A673 (cell line): ENCODE measurements at places on chromosomes 3 and 15. TPM values are rescaled to one million over a fixed set of nuclear protein-coding genes. Genes with fewer than 3 reads are reported as not detected.

Gene ATP13A5
- not detected in 2 replicates for total RNA-seq

Gene CTXN2
- not detected in 2 replicates for total RNA-seq

Gene GTPBP8
- 18.3 and 21.5 TPM in 2 replicates for total RNA-seq

Gene CPN2
- total RNA-seq = not detected in 2 replicates

Gene BRK1
- 121 and 123 TPM in 2 replicates for total RNA-seq

Gene KCNMB3
- total RNA-seq = 3.5 and 4.3 TPM in 2 replicates

Gene CCK
- 18.4 and 19.6 TPM in 2 replicates for total RNA-seq

Gene PRRT3
- total RNA-seq = 1.1 and 1.8 TPM in 2 replicates

Gene SLC30A4
- 0.94 and 1.1 TPM in 2 replicates for total RNA-seq

Gene COL6A6
- total RNA-seq = not detected in 2 replicates

Gene CERS3
- total RNA-seq = not detected in 2 replicates

Gene GPR160
- total RNA-seq = 6.7 and 11.2 TPM in 2 replicates

Gene CLEC3B
- 0.81 and 1.0 TPM in 2 replicates for total RNA-seq

Gene HSPBAP1
- 8.2 and 8.7 TPM in 2 replicates for total RNA-seq

DNA sequence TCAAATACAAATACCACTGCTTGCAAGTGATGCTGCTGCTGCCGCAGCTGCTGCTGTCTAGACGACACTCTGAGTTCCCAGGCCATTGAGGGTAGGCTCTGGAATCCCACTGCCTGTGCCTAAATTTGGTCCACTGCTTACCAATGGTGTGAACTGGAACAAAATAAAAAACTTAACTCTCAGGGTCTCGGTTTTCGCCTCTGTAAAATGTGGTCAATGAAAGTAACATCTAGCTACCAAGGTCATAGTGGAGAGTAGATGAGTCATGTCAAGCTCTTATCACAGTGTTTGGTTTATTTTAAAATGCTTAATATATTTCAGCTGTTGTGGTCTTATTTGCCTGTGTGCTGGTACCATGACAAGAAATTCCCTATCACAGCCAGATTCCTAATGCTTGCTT is 299.3 kb downstream of the CLSTN2 start:
- no peak overlapping the region for H3K4me3 ChIP-seq
- H3K27ac ChIP-seq = no peak overlapping the region
- no peaks in the 10 kb centered on the region for H3K27me3 ChIP-seq
- no peaks in the 10 kb centered on the region for H3K4me1 ChIP-seq
- no peaks in the 10 kb centered on the region for H3K36me3 ChIP-seq

DNA sequence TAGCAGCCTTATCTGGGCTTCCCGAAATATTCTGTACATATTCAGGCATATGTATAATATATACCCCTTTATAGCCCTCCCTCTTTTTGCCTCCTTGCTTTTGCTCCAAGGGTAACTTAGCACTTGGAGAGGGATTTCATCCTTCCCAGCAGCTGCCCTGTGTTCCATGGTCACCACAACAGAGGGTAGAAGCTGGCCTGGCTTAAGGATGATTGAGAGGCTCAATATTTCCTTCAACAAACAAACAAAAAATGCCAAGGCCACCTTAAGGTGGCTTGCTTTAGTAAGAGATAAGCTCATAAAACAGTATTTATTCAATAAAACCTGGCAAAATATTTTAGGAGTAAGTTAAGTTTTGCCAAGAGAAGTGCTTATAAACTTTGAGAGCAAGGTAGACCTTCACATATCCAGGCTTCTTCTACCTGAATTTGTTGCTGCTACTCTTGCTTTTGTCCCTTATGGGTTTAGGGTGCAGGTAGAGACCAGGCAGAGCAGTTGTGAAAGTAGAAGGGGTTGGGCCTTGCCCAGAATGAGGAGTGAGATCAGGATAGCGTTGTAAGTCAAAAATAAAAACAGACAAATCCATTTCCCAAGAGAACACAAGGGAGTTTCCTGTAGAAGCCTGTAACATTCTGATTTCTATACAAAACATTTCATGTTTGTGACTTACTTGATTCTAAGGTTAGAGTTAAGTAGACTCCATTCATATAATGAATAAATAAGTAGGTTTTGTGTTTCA is 52.7 kb upstream of the ATOSA start:
- no peak overlapping the region for H3K27ac ChIP-seq
- no peak for DNase-seq
- no peaks in the 10 kb centered on the region for H3K27me3 ChIP-seq
- H3K36me3 ChIP-seq = no peaks in the 10 kb centered on the region
- peaks cover 10% of the 10 kb centered on the region for H3K4me1 ChIP-seq
- no peak overlapping the region for H3K4me3 ChIP-seq

- H3K27ac ChIP-seq = no peak overlapping the region
- no peaks in the 10 kb centered on the region for H3K27me3 ChIP-seq
Measured at GRCh38 chr15:27061739-27062138, 90.8 kb downstream of the GABRG3 start.

GRCh38 chr15:63188926-63189871 is at the start of gene RAB8B:
Gene RAB8B, plus strand, starts transcription at chr15:63189606. Its CDS starts 19 bp downstream, at chr15:63189625.
- DNase-seq = peak; percentile 98
- H3K4me1 ChIP-seq = peaks cover 16% of the 10 kb centered on the region
- no peaks in the 10 kb centered on the region for H3K36me3 ChIP-seq
- H3K27me3 ChIP-seq = no peaks in the 10 kb centered on the region

GRCh38 chr3:185770109-185770508 is 54.7 kb downstream of the IGF2BP2 start:
- no peak for DNase-seq
- H3K4me3 ChIP-seq = no peak overlapping the region
- H3K36me3 ChIP-seq = no peaks in the 10 kb centered on the region
- H3K27me3 ChIP-seq = no peaks in the 10 kb centered on the region
- H3K4me1 ChIP-seq = peaks cover 22% of the 10 kb centered on the region

GRCh38 chr15:81101894-81102815 is 31.9 kb upstream of the CFAP161 start:
- no peaks in the 10 kb centered on the region for H3K36me3 ChIP-seq
- no peak overlapping the region for H3K4me3 ChIP-seq

- peak; percentile 61 for DNase-seq
- no peaks in the 10 kb centered on the region for H3K27me3 ChIP-seq
- peaks cover 9% of the 10 kb centered on the region for H3K36me3 ChIP-seq
- peak overlapping the region; percentile 95 for H3K27ac ChIP-seq
Measured at GRCh38 chr3:196081002-196081833, 672 bp downstream of the TFRC start.

DNA sequence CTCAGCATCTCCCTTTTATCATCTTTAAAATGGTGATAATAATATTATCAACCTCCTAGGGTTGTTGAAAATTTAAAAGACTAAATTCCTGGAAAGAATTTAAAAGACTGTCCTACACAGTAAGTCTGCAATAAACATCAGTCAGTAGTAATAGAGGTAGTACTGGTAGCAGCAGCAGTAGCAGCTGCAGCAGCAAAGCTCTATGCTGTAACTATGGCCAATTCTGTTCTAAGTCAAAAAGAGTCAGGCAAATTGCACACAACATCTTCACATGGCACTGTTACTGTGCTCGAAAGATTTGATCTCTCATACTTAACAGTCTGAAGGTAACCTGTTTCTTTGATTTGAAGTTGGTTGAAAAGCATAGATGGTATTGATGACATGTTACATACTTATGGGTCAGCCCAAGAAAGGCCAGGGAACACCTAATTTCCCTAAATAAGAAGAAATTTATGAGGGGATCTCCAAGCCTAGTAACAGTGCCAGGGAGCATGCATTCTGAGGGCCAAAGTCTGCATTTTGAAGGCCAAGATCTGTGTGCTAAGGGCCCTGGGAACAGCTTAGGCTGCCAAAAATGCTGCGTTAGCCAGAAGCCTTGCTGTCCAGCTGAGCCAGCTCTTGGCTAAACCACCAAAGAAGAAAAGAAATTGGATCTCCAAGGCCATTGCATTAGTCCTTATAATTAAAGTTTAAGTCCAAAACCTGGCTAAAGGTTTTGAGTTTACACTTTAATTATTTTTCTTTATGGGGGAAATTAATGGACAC is 68.2 kb downstream of the SIDT1 start:
- H3K4me3 ChIP-seq = no peak overlapping the region
- no peaks in the 10 kb centered on the region for H3K4me1 ChIP-seq
- no peaks in the 10 kb centered on the region for H3K27me3 ChIP-seq
- no peaks in the 10 kb centered on the region for H3K36me3 ChIP-seq

DNA sequence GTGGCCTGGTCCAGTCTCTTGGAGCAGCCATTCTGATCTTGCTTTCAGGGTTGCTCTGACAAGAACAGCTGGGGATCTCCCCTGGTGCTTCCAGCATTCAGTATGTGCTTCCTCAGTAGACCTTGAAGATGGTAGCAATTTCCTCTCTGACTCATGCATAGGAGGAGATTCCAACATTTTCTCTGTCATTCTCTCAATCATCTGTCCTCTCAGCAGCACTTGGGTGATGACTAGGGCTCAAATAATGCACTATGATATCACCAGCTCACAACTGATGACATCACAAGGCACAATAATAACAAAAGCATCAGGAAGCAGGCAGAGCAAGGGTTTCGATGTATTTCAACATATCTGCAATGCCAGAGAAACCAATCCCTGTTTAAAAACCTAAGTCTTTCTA is 52.7 kb downstream of the NFKBIZ start:
- H3K36me3 ChIP-seq = no peaks in the 10 kb centered on the region
- H3K27me3 ChIP-seq = no peaks in the 10 kb centered on the region
- peak overlapping the region; percentile 24 for H3K27ac ChIP-seq
- no peaks in the 10 kb centered on the region for H3K4me1 ChIP-seq
- H3K4me3 ChIP-seq = no peak overlapping the region
- peak; percentile 82 for DNase-seq

DNA sequence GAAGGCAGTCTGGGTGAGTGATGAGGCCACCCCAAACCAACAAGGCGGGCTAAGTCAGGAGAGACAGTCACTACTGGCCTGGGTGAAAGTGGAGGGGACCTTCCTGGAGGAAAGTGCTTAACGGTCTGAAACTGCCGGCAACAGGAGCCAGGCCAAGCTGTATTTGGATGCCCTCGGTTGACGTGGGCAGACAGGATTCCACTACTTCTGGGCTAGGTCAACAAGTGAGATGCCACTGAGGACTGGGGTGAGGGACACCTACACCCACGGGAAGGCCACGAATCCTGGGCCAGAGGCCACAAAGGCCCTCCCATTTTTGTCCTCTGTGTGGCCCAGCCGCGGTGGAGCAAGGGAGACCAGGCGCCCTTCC is 12.3 kb downstream of the SPTBN5 start:
- no peaks in the 10 kb centered on the region for H3K36me3 ChIP-seq
- H3K4me1 ChIP-seq = no peaks in the 10 kb centered on the region
- no peak overlapping the region for H3K27ac ChIP-seq
- H3K27me3 ChIP-seq = no peaks in the 10 kb centered on the region
- H3K4me3 ChIP-seq = no peak overlapping the region
- DNase-seq = no peak

DNA sequence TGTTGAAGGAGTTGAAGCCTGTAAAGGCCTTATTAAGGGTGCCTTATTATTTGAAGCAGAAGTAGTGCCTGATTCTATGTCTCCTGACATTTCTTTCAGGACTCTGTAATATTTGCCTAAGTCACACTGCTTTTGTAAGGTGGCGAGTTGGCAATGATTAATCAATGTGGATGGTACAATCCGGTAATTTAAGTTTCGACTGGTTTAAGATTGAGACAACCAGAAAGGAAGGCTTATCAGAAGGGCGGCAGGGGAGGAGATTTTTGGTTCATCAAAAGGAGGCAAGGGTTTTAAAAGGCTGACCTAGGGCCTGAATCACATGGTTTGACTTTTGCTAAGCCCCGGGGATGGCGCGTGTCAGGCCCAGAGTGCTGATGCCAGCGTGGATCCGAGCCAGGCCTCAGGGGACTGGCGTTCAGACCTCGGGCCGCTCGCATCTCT is 830 bp upstream of the RNF13 start:
- no peaks in the 10 kb centered on the region for H3K36me3 ChIP-seq
- H3K27me3 ChIP-seq = no peaks in the 10 kb centered on the region
- peak overlapping the region; percentile 83 for H3K4me3 ChIP-seq
- DNase-seq = peak; percentile 3
- H3K27ac ChIP-seq = peak overlapping the region; percentile 87

- no peaks in the 10 kb centered on the region for H3K4me1 ChIP-seq
- H3K27ac ChIP-seq = no peak overlapping the region
- no peaks in the 10 kb centered on the region for H3K36me3 ChIP-seq
- H3K4me3 ChIP-seq = no peak overlapping the region
- H3K27me3 ChIP-seq = no peaks in the 10 kb centered on the region
- DNase-seq = no peak
Measured at GRCh38 chr15:27486683-27487647, 516.0 kb downstream of the GABRG3 start.

GRCh38 chr3:179731544-179731943 is 78.7 kb downstream of the USP13 start:
- H3K27ac ChIP-seq = peak overlapping the region; percentile 30
- H3K27me3 ChIP-seq = no peaks in the 10 kb centered on the region
- no peak for DNase-seq
- H3K4me1 ChIP-seq = no peaks in the 10 kb centered on the region

DNA sequence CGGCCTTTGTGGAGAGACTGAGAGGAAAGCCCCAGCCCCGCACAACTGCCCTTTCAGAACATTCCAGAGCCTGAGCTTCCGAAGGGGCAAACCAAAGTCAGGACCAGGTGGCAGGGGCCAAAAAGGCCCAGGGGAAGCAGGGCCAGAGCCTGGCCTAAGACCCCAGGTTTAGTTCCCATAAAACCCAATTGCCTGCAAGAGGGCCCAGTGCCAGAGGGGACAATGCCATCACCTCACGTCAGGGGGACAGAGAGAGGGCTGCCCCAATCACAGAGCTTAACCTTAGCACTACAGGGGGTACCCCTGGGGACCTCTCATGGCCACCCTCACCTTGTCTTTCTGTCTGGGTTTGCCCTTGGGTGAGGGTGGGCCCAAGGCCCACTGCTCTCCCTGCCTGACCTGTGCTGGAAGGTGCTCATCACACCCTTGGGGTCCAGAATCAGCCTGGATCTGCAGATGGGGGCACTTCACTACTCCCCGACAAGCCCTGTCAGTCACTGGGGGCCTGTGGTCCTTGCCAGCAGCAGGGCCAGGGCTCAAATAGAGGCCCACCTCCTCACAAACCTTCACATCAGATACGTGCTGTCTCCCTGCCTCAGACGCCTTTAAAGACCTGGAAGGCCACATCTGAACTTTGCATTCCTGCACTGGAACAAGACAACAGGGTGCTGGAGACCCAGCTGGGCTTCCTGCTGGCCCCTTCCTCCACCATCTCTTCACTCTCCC is 3.8 kb downstream of the CALML4 start:
- no peak overlapping the region for H3K4me3 ChIP-seq
- H3K27me3 ChIP-seq = no peaks in the 10 kb centered on the region
- no peak overlapping the region for H3K27ac ChIP-seq
- no peak for DNase-seq

DNA sequence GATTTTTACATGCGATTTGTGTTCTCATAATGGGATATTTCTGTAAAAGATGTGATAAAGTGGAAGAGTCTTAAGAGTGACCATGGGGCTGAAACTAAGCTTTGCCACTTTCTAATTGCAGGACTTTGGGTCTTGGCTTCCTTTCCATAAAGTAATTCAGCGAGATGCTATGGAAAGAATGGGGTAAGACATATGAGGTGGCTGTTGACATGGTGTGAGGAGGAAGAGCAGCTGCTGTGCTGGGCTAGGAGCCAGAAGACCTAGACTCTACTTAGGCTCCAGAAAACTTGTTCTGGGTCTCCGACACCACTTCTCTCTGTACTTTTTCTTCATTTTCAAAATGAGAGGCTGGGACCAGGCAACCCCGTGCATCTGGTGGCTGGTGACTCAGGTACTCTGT is 654.5 kb upstream of the CFAP20DC start:
- H3K27me3 ChIP-seq = no peaks in the 10 kb centered on the region
- H3K4me3 ChIP-seq = no peak overlapping the region
- H3K27ac ChIP-seq = no peak overlapping the region
- no peaks in the 10 kb centered on the region for H3K4me1 ChIP-seq
- no peak for DNase-seq

- H3K27ac ChIP-seq = no peak overlapping the region
- no peaks in the 10 kb centered on the region for H3K36me3 ChIP-seq
- H3K4me1 ChIP-seq = no peaks in the 10 kb centered on the region
- no peak overlapping the region for H3K4me3 ChIP-seq
- no peak for DNase-seq
- H3K27me3 ChIP-seq = peaks cover 3% of the 10 kb centered on the region
Measured at GRCh38 chr3:108006881-108007331, 83.9 kb downstream of the CD47 start.
